ENCODE measurements at places on chromosomes 12 and 14.

DNA sequence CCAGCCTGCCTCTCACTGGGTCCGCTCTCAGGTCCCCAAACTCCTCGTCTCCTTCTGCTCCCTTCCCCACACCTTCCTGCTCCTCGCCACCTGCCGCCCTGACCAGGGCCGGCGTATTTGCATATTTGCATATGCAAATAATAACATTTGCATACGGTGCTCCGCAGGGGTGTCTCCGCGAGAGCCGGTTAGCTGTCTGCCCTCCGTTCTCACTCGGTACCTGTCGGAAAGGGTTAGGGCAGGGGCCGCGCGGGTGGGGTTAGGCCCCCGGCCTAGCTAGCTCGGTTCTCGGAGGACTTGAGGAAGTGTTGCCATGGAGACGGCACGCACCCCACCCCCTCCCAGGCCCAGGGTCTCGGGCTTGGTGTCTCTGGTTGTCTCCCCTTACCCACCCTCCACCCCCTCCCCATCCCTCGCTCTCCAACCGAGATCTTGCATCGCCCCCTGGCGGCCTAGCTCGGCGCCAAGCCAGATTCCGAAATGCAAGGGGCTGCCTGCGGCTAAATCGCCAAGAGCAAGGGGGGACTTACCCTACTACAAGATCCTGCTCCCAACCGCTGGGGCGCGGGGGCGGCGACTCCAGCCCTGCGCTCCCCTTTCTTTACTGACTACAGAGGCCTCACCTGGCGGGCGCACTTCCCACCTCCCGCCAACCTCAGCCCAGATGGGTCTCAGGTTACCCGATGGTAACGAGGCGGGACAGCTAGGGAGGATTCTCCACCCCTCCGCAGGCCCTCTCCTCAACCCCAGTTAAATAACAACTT is 8.1 kb downstream of the STAC3 start:
- DNase-seq: no peak

DNA sequence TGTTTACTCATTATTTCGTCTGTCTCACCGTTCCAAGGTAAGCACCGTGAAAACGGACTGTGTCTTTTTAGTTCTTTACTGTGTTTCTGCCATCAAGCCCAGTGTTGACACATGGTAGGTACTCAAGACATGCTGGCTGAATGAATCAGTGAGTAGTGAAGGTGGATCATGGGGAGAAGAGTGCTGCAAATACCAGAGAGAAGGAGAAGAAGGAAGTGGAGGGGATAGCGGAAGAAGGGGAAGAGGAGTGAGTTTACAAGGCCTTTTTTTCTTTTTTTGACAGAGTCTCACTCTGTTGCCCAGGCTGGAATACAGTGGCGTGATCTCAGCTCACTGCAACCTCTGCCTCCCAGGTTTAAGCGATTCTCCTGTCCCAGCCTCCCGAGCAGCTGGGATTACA is 54.6 kb downstream of the ETV6 start:
- no peak for DNase-seq

DNA sequence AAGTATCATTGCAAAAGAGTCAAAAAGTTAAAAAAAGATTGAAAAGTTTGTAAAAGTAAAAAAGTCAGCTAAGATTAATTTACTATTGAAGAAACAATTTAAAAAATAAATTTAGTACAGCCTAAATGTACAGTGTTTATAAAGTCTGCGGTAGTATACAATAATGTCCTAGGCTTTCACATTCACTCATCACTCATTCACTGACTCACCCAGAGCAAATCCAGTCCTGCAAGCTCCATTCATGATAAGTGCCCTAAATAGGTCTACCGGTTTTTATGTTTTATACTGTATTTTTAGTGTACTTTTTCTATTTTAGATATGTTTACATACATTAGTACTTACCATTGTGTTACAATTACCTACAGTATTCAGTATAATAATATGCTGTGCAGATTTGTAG is 43.9 kb upstream of the ABCC9 start:
- no peak for DNase-seq

- DNase-seq: no peak
Measured at GRCh38 chr14:71852181-71852580, 80.0 kb upstream of the RGS6 start.

DNA sequence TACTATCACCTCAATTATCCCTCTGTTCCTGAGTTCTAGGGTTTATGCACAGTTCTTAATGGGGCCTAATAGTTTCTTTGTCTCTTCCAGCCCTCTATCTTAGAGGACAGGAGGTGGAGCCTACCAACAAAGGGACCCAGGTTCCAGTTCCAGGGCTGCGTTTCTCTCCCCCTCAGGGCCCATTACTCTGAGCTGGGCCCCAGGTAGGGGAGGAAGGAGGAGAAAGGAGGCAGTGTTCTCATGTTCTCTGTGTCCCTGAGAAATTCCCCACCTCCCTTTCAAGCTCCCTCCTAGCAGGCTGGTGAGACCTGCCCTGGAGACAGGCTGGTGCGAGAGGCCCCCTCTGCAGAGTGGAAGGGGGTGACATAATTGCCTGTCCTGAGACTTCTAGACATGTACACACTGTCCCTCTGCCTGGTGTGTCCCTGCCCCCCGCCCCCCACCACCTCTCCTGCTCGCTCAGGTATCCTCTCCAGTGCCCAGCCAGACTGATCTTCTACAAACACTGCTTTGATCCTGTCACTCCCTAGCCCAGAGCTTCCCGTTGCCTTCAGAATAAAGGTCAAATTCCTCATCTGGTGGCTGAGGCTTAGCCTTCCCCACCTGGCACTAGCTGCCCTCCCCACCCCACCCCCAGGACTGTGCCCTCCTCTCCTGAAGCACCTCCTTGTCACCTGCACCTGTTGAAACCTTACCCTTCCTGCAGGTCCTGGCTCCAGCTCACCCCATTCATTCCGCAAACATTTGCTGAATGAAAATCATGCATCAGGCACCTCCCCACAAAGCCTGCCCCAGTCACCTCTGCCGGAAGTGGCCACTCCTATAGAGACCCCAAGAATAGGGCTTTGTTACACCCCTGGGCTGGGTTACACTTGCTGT is 21.1 kb upstream of the KRT8 start:
- no peak for DNase-seq

DNA sequence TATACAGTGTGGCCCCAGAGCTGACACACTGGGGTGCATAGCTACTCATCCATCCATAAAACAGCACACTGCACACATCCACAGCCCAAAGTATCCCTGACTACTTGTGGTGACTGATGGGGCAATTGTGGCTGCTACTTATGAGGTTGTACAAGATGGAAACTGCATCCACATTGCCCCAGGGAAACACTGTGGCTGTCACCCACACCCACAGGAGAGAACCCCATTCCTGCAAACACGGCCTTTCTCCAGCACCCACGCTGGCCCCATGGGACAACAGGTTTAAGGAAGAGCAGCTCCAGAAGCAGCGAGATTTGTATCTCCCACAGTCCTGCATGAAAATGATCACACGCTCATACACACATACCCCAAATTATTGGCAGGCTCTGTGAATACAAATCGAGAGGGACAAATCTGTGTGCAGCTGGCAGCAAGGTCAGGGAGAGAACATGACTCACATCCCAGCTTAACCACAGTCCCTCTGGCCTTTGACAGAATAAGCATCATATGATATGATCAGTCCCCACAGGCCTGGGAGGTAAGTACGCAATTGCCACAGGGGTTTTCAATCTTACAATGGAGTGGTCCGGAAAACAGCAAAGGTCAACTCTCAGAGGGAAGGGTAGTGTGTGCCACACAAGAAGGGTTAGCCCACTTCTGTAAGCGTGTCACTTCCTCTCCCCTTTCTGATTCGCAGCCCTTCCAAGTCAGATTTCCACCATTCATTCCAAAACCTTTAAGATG is 61.9 kb downstream of the ESR2 start:
- DNase-seq: no peak

- DNase-seq: no peak
Measured at GRCh38 chr12:65188179-65188701, 18.9 kb downstream of the LEMD3 start.

DNA sequence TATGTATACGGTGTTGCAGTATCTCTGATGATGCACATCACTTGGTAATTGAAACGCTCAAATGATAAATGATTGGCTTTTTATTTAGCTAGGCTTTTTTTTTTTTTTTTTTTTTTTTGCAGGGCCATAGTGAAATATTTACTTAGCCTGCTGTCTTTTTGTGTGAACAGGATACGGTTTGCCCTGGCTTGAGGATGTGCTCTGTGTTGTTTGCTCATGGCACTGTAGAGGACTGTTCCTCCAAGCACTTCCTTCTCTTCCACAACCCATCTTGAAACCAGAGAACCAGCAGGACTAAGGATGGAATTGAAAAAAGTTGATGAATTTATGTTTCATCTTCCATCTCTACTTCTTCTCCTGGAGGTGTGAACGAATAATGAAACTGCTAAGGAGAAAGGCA is 15.5 kb upstream of the SSPN start:
- no peak for DNase-seq

DNA sequence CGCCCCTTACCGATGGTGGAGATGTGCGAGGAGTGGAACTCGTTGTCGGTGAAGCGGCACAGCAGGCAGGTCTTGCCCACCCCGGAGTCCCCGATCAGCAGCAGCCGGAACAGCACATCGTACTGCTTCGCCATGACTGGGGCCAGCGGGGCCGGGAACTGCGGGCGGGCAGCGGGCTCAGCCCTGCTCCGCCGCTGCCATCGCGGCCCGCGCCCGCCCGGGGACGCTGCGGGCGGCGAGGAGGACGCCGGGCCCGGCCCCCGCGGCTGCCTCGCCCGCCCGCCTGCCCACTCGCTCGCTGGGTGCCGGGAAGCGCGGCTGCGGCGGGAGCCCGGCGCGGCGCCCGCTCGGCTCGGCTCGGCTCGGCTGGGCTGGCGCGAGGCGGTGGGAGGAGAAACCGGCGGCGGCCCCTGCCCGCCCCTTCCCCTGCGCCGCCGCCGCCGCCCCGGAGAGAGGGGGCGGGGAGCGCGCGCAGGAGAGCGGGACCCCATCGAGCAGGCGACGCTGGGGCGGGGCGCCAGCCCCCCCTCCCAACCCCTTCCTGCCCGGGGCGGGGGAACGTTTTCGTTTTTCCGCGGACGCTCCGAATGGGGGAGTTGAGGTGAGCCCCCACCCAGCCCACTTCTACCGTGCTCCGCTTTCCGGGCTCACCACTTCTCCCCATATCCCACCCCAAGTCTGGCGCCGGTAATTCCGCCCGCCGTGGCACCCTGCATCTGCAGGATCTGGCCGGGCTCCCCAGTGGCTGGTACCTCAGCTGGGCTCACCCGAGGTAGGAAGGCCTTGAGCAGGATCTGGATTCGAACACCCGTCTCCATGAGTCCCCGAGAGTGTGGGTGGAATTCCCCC is at the start of gene RAB15:
Gene RAB15, minus strand, starts transcription at position 394 of the 849 bp plus-strand sequence. Its CDS starts 260 bp downstream, at position 134.
- DNase-seq: no peak

DNA sequence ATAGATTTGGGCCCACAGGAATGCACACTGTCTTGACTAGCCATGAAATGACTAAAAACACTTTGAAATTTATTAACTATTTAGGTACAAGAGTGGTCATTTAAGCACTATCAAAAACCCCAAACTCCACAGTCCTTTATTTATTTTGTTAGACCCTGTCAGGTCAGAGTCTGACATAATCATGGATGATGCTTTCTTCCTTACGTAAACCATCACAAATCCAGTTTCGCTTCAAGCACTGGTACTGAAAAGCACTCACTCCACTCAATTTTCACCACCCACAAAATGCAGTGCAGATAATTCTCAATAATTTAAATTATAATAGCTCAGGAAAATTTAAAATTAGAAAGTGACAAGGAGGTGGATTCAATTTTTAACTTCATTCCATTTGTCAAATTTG is 25.8 kb downstream of the PPP2R5E start:
- DNase-seq: no peak

DNA sequence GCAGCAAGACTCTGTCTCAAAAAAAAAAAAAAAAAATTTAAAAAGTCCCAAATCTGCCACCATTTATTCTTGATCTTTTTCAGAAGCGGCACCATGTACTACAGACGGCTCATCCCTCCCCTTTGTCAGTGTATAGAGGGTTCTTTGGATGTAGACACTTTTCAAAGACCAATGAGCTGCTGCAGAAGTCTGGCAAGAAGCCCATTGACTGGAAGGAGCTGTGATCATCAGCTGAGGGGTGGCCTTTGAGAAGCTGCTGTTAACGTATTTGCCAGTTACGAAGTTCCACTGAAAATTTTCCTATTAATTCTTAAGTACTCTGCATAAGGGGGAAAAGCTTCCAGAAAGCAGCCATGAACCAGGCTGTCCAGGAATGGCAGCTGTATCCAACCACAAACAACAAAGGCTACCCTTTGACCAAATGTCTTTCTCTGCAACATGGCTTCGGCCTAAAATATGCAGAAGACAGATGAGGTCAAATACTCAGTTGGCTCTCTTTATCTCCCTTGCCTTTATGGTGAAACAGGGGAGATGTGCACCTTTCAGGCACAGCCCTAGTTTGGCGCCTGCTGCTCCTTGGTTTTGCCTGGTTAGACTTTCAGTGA is 6.5 kb upstream of the ACACB start:
- no peak for DNase-seq

GRCh38 chr12:114412307-114412706 is 6.4 kb upstream of the TBX5 start:
- DNase-seq: no peak

DNA sequence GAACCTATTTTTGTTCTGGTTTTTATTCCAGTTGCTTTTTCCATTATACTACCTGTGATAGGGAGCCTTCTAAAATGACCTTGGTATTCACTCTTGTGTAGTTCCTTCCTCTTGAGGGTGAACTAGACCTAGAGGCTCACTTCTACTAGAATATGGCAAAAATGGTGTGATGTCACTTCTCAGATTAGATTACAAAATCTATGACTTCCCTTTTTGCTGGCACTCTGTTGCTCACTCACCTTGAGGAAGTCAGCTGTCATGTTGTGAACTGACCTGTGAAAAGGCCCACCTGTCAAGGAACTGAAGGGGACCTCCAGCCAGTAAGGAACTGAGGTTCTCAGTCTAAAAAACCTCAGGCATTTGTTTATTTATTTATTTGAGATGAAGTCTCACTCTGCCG is 5.7 kb downstream of the MIPOL1 start:
- DNase-seq: no peak

- DNase-seq: no peak
Measured at GRCh38 chr12:131867891-131868675, 26.3 kb upstream of the ULK1 start.

- DNase-seq: no peak
Measured at GRCh38 chr12:65584016-65584415, 240.3 kb upstream of the HMGA2 start.

GRCh38 chr14:95140060-95140858 is 17.1 kb downstream of the DICER1 start:
- DNase-seq: no peak

DNA sequence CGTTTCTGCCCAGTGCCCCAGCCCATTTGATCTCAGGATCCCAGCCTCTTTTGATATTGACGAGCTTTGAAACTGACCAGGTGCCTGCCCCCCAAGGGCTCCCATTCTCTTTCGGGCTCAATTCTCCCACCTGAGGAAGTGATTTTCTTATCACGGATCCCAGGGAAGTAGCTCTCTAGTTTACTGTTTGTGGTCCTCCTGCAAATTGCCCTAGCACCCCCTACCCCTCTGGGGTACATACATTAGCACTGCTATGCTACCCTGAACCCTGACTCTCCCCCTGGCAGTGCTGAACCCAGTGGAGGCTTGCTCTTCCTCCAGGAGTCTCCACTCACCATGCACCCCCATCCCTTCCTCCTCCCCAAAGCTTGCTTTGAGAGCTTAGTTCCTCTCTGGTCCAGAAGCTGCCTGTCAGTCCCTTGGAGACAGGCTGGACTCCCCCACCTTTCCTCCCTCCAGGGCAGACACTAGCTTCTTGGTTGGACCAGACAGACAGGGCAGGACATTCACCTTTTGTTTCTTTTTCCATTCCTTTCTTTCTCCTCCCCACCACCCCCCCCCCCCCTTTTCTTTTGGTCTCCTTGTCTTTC is 4.4 kb upstream of the TBX3 start:
- DNase-seq: no peak
